ENCODE measurements at places on chromosomes 2 and 18. TPM values are rescaled to one million over a fixed set of nuclear protein-coding genes. Genes with fewer than 3 reads are reported as not detected.

- no peak for DNase-seq
Measured at GRCh38 chr2:179626261-179626660, 235.2 kb downstream of the ZNF385B start.

GRCh38 chr18:12593866-12594265 lies 64.0 kb downstream of the SPIRE1 start:
- no peak for DNase-seq

DNA sequence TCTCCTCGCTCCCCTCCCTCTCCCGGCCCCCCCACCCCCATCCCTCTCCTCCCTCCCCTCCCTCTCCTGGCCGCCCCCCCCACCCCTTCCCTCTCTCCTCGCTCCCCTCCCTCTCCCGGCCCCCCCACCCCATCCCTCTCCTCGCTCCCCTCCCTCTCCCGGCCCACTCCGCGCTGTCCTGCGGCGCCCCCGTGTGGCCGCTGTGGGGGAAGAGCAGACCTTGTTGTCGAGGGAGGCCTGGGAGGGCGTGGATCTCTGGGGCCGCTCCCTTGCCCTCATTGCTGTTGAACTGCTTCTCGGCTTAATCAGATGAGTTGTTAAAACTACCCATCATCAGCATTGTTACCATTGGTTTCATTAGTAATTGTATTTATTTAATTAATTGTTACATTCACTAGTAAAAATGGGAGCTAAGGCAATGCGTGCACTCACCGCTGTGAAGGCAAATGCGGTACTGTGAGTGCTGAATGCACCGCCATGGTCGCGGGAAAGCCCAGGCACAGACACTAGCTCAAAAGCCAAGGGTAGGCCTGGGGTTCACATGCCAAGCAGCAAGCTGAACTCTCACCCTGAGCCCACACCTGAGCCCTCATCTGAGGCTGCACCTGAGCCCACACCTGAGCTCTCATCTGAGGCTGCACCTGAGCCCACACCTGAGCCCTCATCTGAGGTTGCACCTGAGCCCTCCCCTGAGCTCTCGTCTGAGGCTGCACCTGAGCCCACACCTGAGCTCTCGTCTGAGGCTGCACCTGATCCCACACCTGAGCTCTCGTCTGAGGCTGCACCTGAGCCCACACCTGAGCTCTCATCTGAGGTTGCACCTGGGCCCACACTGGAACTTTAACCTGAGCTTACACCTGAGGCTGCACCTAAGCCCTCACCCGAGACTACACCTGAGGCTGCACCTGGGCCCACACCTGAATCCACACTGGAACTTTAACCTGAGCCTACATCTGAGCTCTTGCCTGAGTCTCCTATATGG lies 8.8 kb downstream of the RTP5 start:
- DNase-seq, result peak; percentile 41

DNA sequence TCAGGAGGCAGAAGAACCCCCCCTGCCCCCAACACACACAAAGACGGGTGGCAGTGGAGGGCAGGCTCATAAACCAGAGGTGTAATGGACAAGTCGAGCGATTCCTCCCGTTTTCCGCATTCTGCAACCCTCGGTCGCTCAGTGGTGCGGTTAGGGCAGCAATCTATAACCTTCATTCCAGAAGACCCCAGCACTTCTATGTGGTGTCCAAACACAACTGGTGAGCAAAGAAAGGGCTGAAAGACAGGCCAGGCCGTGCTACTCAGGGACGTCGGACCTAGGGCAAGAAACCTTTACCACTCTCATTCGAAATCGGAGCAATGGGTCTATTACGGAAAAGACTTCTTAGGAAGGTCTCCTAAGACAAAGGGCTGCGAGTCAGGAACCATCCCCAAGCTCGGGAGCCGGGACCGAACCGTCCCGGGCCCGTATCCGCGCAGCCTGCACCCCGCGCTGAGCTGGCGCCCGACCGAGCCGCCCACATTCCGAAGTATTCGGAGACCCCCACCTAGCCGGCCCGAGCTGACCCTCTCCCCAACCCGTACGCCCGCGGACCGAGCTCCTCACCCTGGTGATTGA lies 568 bp downstream of the ARL5A start:
- no peak for DNase-seq

GRCh38 chr2:130389358-130389757 lies 33.5 kb downstream of the PTPN18 start:
- no peak for DNase-seq

DNA sequence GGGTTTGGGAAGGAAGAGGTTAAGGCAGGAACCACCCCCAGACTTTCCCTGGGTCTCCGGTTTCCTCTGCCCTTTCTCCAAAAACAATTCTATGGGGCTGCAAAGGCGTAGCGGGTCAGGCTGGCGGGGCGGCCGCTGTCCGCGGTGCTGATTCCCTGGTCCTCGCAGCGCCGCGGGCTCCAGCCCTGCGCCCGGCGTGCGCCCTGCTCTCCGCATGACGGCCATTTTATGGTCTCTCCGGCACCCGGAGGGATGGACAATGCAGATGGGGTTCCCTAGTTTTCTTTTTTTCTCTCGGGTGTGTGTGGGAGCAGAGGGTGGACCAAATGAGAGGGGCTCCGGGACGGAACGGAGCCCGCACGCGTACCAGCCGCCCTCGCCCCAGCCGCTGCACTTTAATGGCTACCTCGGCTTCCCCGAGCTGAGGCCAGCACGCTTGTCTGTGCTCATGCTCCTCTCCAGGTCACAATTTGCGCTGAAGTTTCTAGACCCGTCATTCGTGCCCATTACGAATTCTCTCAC lies 1.6 kb downstream of the ST8SIA3 start:
- DNase-seq, result peak; percentile 13

DNA sequence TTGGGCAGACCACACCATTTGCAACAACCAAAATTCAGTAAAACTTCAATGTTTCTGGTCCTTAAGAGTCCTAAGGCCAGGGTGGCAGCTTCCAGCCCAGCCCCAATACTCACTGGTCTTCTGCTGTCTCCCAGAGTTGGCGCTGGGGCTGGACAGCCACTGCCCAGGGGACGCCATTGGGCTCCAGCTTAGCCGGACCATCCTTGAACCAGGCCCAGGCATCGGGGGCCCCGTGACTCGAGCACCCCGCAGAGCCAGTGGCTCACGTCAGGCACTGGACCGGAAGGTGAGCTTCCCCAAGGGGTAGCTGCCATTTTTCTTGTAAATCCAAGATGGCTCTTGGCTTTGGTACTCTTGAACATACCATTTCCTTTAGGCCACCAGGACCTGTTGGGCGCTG lies 21.8 kb downstream of the SNED1 start:
- DNase-seq, result no peak

- DNase-seq, result no peak
Measured at GRCh38 chr18:65021021-65021420, 729.8 kb upstream of the CDH7 start.

DNA sequence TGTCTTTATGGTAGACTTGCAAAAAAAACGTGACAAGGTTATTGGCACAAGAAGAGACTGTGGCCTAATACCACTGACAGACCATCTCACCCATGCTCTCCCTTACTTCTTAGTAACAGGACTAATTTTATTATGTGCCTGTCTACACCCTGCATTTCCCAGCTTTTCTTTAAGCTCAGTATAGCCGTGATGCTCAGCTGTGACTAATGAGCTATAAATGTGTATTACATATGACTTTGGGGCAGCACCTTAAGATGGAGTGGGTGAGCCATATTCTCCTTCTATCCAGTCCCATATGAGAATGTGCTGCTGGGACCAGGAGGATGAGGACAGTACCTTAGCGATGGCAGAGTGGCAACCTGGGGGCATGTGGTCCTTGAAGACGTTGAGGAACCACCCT lies 293.5 kb downstream of the RNF144A start:
- DNase-seq, result no peak

GRCh38 chr2:73451263-73451972 lies 65.8 kb downstream of the ALMS1 start:
- no peak for DNase-seq

DNA sequence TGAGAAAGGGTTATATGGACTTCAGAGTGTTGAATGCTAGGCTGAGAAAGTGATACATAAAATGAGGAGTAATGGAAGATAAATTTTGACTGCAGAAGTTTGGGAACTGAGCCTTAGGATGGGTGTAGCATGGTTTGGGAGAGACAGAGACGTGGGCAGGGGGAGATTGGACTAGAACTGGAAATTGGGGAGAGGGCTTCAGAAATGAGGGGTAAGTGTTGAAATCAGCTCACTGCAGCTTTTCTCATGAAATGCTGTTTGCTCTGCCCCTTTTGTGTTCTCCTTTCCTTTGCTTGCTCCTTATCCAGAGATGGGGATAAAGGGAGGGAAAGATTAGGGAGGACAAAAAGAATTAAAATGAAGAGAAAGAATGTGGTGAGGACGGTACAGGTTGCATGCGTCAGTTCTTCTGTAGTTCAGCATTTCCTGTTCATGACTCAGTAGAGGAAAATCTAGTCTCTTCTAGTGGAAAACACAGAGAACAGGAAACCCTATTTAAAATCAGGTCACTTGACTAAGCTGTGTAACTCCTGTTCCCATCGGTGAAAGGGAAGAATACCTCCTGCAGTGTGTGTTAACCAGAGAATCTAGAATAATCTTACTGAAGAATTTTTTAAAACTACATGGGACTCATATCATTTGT lies 105.6 kb downstream of the CRIM1 start:
- DNase-seq, result peak; percentile 88

DNA sequence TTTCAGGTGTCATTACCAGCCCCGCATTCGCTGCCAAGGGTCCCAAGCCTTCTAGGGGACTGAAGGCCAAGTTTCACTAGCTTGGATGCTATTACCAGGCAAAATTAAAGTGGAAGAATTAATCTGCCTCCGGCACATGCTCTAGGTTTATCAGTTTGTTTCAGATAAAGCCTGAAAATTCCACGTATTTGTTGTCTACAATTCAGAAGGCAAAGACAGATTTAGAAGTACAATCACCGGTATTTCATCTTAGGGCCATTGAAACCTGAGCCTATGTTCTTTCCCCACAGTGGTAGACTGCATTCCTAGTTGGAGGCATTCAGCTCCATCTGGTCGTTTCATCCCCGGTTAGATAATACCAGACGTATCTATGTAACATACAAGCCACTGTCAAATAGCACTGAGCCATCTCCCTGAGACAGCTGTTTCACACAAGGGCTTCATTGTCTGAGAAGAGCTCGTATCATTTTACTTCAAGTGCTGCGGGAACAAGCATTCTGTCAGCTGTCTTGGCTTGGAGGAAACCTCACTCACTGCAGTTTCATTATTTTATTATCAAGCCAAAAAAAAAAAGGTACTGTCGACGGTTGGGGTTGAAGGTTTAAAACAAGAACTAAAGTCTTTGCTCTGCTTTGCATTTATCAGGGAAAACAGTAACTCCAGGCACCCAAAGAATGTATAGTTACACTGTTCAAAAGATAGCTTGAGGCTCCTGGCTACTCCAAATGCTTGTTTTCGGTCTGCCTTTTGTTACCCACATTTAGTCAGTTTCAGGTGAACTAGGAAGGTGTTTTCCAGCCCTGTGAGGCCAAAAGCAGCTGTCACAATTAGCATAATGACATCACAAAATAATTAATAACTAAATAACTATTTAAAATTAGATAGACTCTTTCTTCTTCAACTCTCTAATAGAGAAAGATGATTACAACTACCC lies 76.7 kb downstream of the TGIF1 start:
- peak; percentile 87 for DNase-seq

- DNase-seq, result peak; percentile 3
Measured at GRCh38 chr2:169221745-169222369, 140.5 kb downstream of the LRP2 start.

GRCh38 chr2:212473211-212473610 lies 65.4 kb downstream of the ERBB4 start:
- DNase-seq, result no peak

DNA sequence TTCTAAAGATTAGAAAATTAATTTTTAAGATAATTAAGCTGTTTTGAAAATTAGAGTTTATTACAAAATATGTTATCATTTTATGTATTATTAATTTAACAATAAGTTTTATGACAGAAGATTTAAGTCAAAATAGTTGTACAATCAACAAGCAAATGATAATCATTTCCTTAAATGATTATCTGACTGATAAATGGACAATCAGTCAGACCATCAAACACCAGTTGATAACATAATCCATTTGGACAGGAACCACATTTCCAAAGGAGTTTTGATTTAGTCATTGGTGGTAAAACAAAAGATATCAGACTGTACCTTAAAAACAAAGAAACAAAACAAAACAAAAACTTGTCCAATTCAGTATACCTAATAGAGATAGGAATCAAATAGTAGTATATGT lies 1.9 kb downstream of the TFPI start:
- DNase-seq, result no peak

- DNase-seq, result no peak
Measured at GRCh38 chr2:219082332-219082958, 21.7 kb upstream of the IHH start.

DNA sequence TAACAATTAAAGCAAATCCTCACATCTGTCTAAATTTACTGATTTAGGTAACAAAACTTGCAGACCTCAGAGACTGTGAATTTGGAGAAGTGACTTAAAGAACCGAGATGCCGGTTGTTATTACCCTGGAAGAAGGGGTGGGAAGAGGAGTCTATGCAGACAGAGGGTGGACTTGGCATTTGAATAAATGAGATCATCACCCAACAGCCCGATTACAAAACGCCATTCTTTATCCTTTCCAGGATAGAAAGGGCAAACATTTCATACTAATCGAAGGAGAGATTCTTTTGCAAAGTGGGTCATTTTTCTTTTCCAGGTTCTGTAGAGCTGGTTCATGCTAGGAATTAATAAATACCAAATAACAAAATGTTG lies 73.1 kb upstream of the TPO start:
- no peak for DNase-seq

GRCh38 chr2:205988274-205988673 lies 97.7 kb downstream of the INO80D start:
- DNase-seq, result no peak

- no peak for DNase-seq
Measured at GRCh38 chr2:15783489-15783888, 156.9 kb upstream of the MYCN start.

- peak; percentile 87 for DNase-seq
Measured at GRCh38 chr2:151040039-151040438, 221.6 kb downstream of the RBM43 start.

GRCh38 chr2:209534228-209534627 lies 110.4 kb downstream of the MAP2 start:
- DNase-seq, result no peak

GRCh38 chr2:221897718-221898117 lies 325.6 kb upstream of the EPHA4 start:
- no peak for DNase-seq

Gene ZFP36L2
- total RNA-seq, result 26.3 TPM

Gene IL1F10
- not detected for total RNA-seq

Gene CYB5A
- total RNA-seq, result 27.8 TPM

Gene UGT1A3
- total RNA-seq, result 0.67 TPM

Gene BMP10
- total RNA-seq, result not detected

Gene FZD7
- total RNA-seq, result 21.6 TPM

Gene G6PC2
- total RNA-seq, result not detected

Gene C18orf32
- total RNA-seq, result 41.8 TPM

Gene PID1
- 1.2 TPM for total RNA-seq

Gene FBXO15
- 0.33 TPM for total RNA-seq

Gene DSG3
- total RNA-seq, result 383 TPM

Gene CCDC74A
- 7.5 TPM for total RNA-seq

Gene NEU4
- total RNA-seq, result not detected

Gene FBXO36
- 0.75 TPM for total RNA-seq

Gene REG3A
- not detected for total RNA-seq

Gene PROC
- 2.7 TPM for total RNA-seq

All from mammary epithelial cell (primary cell).